Kidney glomerular epithelial cell (primary cell): ENCODE measurements at places on chromosomes 13 and 19.

GRCh38 chr13:79937771-79938216, 403.1 kb downstream of the SPRY2 start:
- DNase-seq = no peak

DNA sequence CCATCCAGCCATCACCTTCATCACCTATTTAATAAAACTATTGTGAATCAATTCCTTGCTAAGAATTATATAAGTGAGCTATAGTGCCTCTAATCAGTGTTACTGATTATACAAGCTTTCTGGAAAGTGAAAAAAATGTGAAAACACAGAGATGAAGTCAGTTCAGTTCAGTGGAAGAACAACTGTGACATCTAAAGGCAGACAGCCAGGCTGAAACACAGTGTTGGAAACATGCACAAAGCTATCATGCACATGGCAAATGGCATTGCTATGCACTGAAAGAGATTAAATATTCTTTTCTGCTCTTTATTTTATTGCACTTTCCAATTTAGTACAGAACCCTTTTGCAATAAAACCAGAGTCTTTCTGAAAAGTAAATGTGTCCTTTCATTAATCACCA, 294.0 kb downstream of the RBM26 start:
- no peak for DNase-seq

GRCh38 chr13:102846261-102847015, 606 bp downstream of the ERCC5 start:
- peak; percentile 59 for DNase-seq

DNA sequence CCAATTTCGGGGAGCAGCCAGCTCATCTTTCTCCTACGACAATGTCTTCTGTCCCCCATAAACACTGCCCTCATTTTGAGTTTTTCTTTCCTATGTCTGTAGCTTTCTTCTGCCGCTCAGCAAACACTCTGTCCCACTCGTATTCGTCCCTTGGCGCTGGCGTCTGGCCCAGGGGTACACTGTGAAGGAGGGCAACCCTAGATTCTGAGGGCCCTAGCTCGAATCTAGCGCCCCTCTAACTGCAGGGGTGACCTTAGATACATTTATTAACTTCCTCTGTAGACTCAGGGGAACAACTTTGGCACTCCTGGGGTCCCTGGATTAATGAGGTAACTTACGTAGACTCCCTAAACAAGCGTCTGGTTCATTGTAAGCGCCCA, 677 bp upstream of the LRCH1 start:
- DNase-seq = no peak

GRCh38 chr19:41096353-41096752, 8.1 kb downstream of the CYP2A13 start:
- no peak for DNase-seq

- DNase-seq = no peak
Measured at GRCh38 chr13:108496362-108497210, 132.8 kb upstream of the MYO16 start.

GRCh38 chr19:18634612-18635297, 2.1 kb upstream of the KLHL26 start:
- no peak for DNase-seq

DNA sequence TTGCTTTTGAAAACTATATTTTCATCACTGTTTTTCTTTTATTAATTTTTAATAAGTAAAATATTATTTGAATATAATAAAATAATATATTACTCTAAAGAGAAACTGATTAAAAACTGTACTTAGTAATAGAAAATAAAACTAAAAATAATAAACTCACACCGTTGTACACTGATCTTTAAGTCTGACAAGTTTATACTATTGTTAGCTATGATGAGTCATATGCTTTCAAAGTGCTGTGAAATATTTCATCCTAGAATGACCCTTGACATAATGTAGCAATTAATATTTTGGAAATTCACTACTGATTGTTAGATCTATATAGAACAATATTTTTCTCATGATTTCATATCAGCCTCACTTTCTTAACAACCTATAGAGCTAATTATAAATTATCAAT, 1040.6 kb upstream of the SPRY2 start:
- DNase-seq = no peak

DNA sequence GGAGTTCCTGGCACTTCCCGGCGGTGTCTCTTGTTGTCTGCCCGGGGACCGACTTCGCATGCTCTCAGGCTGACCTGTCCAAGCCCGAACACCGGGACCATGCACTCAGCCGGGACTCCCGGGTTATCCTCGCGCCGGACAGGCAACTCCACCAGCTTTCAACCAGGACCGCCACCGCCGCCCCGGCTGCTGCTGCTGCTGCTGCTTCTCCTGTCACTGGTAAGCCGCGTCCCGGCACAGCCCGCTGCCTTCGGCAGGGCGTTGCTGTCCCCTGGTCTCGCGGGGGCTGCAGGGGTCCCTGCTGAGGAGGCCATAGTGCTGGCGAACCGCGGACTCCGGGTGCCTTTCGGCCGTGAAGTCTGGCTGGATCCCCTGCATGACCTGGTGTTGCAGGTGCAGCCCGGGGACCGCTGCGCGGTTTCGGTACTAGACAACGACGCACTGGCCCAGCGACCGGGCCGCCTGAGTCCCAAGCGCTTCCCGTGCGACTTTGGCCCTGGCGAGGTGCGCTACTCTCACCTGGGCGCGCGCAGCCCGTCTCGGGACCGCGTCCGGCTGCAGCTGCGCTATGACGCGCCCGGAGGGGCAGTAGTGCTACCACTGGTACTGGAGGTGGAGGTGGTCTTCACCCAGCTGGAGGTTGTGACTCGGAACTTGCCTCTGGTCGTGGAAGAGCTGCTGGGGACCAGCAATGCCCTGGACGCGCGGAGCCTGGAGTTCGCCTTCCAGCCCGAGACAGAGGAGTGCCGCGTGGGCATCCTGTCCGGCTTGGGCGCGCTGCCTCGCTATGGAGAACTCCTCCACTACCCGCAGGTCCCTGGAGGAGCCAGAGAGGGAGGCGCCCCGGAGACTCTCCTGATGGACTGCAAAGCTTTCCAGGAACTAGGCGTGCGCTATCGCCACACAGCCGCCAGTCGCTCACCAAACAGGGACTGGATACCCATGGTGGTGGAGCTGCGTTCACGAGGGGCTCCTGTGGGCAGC, 661 bp downstream of the FREM2 start:
- no peak for DNase-seq

DNA sequence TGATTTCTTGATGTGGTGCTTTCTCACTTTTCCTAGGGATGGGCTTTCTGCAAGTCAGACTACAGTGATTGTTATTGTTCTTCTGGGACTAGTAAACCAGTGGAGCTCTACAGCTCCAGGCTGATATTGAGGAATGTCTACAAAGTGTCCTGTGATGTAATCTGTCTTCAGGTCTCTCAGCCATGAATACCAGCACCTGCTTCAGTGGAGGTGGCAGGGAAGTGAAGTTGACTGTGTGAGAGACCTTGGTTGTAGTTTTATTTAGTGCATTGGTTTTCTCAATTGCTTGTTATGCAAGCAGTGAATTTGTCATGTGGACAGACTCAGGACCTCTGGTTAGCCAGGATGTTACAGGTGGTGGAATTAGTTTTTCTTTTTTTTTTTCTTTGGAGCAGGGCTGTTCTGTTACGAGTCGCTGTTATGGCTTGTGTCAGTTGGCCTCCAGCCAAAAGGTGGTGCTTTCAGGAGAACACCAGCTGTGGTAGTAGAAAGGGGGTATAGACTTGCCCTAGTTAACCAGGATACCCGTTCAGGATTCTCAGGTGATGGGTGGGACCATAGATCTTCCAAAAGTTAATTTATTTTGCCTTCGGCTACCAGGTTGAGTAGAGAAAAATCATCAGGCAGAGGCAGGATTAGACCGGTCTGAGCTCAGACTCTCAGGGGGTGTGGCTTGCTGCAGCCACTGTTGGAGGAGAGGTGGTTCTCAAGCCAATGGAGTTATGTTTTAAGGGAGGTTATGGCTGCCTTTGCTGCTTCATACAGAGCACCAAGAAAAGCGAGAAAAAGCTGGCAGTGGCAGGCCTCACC, 11.9 kb upstream of the ZNF675 start:
- DNase-seq = no peak

DNA sequence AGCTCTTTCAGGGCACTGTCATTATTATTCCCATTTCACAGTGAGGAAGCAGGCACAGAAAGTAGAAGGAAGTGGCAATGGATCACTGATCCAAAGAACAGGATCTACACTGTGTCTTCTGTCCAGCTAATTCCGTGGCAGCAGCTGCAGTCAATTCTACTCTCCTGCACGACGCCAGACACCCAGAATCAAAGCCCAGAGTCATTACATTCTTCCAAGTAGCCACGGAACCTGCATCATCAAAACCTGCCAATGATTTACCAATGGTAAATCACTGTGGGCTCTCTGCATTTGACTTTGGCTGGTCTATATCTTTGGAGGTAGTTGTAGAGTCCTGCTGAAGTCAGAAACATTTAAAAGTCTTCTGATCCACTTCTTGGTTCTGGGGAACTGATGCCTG, 767.7 kb downstream of the LIG4 start:
- DNase-seq = peak; percentile 49

DNA sequence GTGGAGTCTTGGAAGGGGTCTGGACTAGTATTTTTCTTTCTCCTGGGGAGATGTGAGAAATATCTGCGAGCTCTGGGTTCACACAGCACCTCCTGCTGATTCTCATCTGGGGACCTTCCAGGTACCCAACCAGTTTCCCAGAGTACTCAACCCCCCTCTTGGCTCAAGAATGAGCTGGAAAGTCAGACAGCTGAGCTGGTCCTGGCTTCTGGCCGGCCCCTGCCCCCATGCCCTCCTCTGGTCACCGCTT, 2.2 kb upstream of the PDE4A start:
- no peak for DNase-seq

DNA sequence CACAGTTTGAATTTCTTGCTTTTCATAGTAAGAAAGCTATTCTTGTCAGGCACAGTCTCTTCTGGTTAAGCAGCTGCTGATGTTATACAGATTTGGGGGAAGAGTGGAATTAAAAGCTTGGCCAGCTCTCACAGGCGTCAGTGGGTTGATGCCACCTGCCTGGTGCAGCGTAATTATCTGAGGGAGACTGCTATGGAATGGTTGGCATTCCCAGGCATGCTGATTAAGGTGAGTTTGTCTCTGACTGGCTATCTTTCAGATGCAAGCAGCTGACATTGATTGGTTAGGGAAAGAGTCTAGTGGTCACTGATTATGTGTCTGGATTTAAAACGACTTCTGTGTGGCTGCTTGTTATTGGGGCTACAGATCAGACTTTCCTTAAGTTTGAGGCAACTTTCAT, 948.4 kb downstream of the UQCRFS1 start:
- no peak for DNase-seq

DNA sequence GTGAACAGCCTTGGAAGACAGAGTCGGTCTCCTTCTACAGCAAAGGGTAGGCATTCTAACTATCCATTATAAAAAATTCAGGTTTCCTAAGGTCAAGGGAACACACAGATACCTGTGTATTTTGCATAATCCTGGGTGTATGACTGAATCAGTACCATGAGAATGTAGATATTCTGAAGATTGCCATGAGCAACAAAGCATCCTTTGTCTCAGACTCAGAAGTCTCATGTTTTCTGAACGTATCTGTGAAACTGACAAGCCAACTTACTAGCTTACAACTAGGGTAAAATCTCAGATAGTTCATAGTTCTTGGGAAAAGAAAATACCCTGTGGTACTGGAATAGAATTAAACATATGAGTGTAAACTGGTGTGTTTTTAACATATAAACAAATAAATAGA, 6.5 kb downstream of the ZNF566 start:
- no peak for DNase-seq

DNA sequence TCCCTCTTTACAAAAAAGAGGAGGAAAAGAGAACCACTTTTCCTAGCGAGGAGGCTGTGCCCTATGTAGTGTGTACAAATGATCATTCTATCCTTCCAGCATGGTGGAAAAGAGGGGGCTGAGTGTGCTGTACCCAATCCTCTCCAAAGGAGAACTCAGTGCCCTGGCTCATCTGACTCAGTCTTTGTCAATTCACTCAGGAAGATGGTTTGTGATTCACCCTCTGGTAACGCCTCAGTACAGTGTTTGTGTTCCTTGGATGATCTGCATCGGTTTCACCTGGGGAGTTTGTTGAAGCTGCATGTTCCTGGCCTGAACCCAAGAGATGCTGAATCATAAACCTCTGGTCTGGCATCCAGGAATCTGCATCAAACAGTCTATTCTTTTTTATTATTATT, 18.3 kb upstream of the ENOX1 start:
- DNase-seq = peak; percentile 97

DNA sequence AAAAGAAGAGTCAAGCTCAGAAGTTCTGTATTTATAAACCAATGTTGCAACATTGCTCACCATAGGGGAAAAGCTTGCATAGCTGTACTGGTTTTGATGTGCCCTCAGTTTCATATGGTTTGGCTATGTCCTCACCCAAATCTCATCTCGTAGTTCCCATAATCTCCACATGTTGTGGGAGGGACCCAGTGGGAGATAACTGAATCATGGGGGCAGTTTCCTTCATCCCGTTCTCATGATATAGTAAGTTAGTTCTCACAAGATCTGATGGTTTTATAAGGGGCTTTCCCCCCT, 73.9 kb downstream of the TNFRSF19 start:
- DNase-seq = no peak

GRCh38 chr19:49637821-49638738, 1.9 kb downstream of the RRAS start:
- peak; percentile 39 for DNase-seq

- no peak for DNase-seq
Measured at GRCh38 chr13:59901191-59901590, 262.5 kb downstream of the DIAPH3 start.

GRCh38 chr13:57925250-57925649, 293.7 kb downstream of the PCDH17 start:
- DNase-seq = no peak

DNA sequence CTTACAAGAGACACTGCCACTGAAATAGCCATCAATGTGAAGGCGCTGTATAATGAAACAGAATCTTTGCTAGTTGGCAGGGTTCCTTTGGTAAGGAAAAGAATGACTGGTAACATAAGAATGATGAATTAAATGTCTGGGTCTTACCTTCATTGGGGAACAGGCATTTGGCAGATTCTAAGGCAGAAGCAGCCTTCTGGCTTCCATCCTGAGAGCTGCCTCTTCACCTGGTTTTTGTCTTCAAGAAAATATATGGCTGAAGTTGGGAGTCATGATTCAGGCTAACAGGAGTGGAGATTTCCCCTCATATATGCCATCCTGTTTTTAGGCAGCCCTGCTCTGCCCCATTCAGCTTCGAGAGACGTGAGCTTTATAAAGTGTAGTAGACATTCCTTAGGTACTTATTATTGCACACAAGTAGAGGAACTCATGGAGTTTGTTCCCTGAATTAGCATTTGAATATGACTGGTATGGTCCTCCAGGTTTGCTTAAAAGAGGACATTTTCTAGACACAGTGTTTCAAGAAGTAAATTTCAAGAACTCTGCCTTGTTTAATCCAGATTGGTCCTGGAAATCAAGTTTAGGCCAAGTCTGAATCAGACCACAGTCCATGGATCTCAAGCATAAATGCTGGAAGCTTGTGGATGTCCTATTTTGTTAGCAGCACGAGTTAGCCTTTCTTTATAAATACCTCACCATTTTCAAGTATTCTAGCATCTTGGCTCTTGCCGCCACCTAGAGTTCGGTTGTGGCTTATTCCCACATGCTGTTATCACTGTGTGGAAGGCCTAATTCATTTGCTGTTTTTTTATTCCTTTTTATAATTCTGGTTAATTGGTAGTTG, 56.2 kb upstream of the AKAP11 start:
- no peak for DNase-seq

- DNase-seq = no peak
Measured at GRCh38 chr13:101837288-101837687, 384.8 kb downstream of the ITGBL1 start.

- DNase-seq = no peak
Measured at GRCh38 chr13:89899302-89900103, 1448.0 kb upstream of the MIR17HG start.
